Myocyte (in vitro differentiated cells): ENCODE measurements at places on chromosomes 2 and 18.

DNA sequence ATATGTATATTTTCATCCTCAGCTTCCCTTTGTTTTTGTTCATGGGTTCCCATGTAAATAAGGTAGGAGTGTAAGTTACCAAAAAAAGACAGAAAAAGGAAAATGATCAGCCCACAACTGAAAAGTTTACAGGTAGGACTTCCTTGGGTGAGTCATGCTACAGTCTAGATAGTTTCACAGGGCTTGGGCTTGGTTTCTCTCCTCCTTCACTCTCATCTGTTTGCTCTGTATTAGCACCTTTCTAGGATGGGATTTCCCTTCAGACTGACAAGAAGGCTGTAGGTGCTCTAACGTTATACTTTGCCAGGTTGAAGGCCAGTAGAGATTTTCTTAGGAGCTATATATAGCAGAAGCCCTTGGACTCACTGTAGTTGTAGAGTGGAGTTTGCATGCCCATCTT lies 57.9 kb downstream of the FAM171B start:
- DNase-seq = no peak

GRCh38 chr2:149167001-149167780 lies 128.7 kb downstream of the LYPD6B start:
- DNase-seq = peak; percentile 50

GRCh38 chr2:14903709-14904374 lies 271.3 kb downstream of the LRATD1 start:
- no peak for DNase-seq

- peak; percentile 52 for DNase-seq
Observed at GRCh38 chr2:127400897-127401756, 13.4 kb upstream of the MAP3K2 start.

- no peak for DNase-seq
Observed at GRCh38 chr18:12324991-12325725, 17.1 kb downstream of the TUBB6 start.

DNA sequence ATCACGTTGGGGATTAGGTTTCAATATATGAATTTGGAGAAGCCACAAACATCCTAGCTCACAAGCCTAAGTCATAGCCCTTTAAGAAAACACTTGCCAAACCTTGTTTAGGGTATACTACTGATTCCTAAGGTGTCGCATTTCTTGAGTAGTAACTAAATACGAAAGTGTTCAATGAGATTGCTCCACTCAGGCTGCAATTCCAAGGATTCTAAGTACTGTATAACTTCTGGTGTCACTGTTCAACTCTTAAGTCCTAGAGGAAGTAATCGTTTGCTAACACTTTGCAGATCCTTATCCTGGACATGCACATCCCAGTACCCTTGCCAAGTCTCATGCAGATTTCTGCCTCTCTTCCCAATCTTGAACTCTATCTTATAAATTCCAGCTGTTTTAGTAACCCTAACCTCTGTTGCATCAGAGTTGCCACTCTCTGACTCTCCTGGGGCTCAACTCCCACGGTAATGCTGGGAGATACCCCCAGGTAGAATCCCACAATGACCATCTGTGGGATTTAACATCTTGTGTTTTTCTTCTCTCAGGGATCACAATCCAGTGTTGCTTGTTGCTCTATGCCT lies 122.4 kb downstream of the HIBCH start:
- DNase-seq = no peak

GRCh38 chr2:9165625-9166024 lies 41.0 kb upstream of the ASAP2 start:
- DNase-seq = peak; percentile 85

DNA sequence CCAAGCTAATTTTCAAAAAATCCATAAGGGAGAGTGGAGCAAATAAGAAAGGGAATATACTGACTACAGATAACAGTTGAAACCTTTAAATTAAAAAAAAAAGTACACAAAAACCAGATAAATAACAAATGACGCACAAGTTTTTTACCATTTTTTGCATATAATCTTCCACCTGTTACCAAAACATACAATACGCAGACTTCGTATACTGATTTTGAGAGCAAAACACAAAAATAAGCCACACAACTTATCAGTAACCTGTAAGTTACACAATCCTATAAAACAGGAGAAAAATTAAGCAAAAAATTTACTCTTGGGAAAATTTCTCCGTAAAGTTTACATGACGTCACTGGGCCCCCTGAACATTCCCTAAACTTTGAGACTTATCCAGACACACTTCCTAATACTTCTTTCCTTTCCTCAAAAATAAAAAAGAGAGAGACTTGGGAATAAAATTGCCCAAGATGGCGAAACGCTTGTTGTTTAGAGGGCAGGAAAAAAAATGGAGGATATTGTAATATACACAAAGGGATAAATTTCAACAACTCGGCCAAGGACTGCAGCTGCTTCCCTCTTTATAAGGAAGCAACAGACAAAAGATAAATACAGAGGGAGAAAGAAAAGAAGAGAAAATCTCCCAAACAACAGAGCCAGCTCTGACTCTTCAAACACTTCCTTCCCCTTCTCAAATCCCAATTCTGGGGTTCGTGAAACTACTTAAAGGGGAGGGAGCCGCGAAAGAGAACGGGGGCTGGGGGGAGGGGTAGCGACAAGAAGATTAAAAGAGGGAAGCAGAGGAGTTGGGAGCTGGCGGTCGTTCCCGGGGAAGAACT lies 1.6 kb downstream of the BAZ2B start:
- peak; percentile 84 for DNase-seq

DNA sequence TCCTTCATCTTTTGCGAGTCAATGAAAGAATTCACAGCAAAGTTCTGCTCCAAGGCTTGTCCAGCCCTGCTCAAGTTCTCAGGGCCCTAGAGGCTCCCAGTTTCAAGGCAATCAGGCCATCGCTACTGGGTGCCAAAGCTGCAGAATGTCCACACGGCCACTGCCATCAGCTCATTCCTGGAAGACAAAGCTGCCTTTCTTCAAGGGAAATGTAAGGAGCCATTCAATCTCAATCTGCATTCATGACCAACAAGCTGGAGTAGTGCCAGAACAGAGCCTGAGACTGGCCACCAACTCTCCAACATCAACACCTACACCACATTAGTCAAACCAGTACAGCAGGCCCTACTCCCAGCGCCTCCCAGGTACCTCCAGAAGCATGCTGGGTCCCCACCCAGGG lies 202.2 kb downstream of the TCF4 start:
- DNase-seq = no peak

DNA sequence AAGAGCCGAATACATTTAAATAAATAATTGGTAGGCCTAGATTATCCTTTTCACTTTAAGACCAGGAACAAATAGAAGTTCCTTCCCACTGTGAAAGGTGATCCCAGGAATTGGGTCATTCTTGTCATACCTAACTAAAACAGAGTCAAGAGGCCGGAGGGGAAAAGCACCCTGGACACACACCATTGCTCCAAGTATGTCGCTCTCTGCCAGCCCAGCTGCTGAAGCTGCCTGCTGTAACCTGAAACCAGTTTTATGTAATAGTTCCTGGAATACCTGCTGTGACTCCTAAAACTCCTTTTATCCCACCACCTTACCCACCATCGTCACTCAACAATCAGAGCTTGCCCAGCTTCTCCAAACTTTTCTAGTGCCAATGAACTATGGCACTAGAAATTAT lies 217.1 kb downstream of the PTPRM start:
- no peak for DNase-seq

DNA sequence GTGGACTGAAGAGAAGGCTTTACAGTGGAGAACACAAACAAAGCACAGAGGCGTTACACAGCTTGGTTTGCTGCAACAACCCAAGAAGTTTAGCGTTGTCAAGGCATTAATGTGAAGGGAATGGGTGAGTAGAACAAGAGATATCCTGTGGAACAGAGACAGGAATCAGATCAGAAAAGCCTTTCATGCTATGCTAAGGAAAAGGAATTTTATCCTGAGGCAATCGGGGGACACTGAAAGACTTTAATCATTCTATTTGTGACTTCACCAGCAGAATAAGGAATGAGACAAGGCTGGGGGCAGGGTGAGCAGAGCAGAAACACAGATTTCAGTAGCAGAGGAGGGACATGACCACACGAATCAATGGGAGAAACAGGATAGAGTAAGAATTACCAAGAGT lies 600.7 kb downstream of the IRS1 start:
- no peak for DNase-seq

DNA sequence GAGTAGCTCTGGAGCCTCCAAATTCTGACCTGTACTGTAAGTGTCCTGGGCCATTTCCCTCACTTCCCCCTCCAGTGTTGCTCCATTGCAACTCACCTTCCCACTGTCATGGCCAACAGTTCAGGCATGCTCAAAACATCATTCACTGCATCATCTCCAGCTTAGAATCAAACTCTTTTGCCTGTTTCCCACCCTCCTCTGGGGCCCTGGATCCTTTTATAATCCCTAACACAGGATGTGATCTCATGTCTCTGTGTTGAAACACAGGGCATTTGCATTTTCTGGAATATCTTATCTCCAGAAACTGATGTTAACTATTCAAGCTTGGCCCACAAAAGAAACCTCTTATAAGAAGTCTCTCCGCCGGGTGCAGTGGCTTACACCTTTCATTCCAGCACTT lies 3.0 kb downstream of the DPP4 start:
- DNase-seq = no peak

- no peak for DNase-seq
Observed at GRCh38 chr18:22167091-22167470, 2.3 kb upstream of the GATA6 start.

DNA sequence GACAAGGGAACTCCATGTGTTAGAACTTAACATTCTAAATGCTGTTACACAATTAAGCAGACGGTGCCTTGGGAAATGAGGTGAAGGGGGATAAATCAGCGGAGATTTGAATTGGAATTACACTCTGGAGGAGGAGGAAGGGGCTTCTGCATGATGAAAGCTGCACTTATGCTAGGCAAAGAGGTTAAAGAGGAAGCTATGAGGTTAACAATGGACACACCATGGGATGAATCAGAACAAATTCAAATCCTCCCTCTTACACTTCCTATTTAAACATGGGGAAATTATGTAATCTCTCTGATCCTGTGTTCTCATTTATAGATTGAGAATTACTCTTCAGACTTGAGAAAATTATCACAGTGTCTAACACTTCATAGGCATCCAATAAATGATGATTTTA lies 121.5 kb upstream of the SIX2 start:
- DNase-seq = no peak

GRCh38 chr2:179932786-179933185 lies 71.4 kb upstream of the ZNF385B start:
- peak; percentile 55 for DNase-seq

DNA sequence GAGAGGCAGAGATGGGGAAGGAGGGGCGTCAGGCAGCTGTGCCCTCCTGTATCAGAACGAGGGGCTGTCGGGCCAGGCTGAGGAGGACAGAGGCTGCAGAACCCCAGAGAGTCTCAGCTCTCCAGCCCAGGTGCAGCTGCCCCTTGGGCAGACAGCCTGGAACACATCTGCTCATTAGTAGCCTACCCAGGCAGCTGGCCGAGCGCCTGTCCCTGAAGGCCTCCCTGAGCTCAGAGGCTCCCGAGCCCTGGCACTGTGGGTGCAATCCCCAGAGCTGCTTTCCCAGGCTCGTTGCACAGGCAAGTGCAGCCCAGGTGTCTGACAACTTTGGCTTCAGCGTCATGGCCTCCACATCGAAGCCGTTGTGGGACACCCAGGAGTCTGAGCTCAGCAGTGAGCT lies 13.1 kb upstream of the TMEM185B start:
- DNase-seq = no peak

GRCh38 chr2:239186516-239187357 lies 214.1 kb downstream of the HDAC4 start:
- DNase-seq = no peak

DNA sequence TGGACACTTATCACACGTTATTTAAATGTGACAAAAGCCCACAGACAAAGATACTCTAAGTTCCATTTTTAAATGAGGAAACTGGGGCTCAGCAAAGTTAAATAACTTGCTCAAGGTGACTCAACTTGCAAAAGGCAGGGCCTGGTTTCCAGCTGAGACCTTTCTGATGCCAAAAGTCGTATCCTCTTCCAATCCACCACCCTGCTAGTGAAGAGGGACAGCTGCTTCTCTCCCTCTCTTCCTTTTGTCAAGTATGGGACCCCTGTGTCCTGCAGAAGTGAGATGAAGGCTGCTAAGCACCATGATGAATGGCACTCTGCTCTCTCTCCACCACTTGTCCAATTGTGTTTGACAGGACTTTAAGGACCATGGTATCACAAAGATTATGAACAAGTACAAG lies 140.9 kb downstream of the DYM start:
- DNase-seq = peak; percentile 13

- no peak for DNase-seq
Observed at GRCh38 chr18:76005632-76006208, 489.3 kb downstream of the ZNF516 start.

DNA sequence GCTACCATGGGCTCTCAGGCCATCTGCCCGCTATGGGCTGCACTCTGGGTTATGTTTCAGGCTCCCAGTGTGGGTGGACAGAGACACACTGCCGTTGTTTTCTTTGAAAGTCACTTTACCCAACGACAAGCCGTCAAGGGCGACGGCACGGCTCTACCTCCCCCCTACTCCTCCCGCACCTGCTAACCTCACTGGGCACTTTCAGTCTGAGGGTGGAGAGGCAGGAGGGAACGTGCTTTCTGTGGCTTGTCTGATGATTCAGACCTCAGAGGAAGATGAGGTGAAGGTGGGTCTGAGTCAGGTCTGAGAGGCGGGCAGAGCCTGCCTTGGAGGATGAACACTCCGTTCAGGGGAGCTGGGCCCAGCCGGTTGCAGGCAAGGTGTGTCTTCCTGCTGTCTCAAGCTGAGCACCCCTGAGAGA lies 147.6 kb upstream of the HDAC4 start:
- DNase-seq = no peak

- DNase-seq = no peak
Observed at GRCh38 chr2:234885118-234885517, 66.7 kb upstream of the SH3BP4 start.

GRCh38 chr2:62435720-62436119 lies 70.3 kb downstream of the TMEM17 start:
- DNase-seq = no peak

DNA sequence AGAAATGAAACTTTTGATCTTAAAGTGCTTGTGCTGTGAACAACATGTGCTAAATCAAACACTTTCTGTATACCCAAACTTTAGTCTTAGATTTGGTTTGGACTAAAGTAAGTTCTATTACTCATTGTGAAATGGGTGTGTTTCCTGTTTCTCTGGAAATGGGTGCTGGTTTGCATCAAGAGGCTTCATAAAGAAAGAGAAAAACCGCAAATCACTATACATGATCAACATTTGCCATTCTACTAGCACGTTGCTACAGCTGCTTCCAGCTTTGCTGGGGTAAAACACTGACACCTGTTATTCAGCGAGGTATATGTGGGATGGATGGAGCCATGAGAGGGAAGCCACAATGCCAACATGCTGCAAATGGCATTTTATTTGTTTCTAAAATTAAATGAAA lies 547.0 kb upstream of the ACVR2A start:
- DNase-seq = peak; percentile 56

- DNase-seq = no peak
Observed at GRCh38 chr2:39512434-39512935, 75.4 kb upstream of the MAP4K3 start.
